ENCODE measurements at places on chromosomes 6 and 20.

DNA sequence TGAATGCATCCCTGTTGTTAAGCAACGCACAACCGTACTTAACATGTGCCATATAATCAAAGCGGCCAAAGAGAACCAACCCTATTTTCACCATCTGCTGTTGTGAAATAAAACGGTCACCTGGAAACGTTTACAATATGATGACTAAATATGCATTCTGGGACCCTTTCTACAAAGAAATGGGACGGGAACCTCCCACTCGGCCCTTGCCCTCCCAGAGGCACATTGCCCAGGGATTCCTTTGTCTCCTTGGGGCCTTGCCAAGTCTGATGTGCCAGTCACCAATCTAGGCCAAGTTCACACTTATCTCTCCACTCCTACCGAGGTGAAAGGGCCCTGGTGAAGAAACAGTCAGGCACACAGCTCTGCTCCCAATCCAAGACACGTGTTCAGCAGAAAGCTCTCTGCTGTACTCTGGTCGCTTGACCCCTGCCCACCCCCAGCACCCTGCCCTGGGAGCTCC is 427.4 kb upstream of the JARID2 start:
- DNase-seq, result no peak

GRCh38 chr6:167410462-167410861 is 85.6 kb downstream of the TTLL2 start:
- DNase-seq, result no peak

- DNase-seq, result no peak
These were observed 347.1 kb downstream of the ZFAND3 start for GRCh38 chr6:38166411-38167240.

GRCh38 chr20:36847009-36847709 is 28.8 kb upstream of the TLDC2 start:
- DNase-seq, result no peak

DNA sequence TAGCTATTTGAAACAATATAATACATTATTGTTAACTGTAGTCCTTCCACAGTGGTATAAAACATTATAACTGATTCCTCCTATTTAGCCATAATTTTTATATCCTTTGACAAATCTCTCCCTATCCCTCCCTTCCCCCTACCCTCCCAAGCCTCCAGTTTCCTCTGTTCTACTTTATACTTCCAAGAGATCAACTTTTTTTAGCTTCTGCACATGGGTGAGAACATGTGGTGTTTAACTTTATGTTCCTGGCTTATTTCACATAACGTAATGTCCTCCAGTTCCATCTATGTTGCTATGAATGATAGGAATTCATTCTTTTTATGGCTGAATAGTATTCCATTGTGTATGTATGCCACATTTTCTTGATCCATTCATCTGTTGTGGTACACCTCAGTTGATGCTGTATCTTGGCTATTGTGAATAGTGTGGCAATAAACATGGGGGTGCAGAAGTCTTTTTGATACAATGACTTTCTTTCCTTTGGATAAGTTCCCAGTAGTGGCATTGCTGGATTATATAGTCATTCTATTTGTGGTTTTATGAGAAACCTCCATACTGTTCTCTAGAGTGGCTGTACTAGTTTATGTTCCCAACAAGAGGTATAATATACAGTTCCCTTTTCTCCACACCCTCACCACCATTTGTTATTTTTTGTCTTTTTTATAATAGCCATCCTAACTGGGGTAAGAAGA is 205.0 kb downstream of the KCNQ5 start:
- no peak for DNase-seq

GRCh38 chr6:29553268-29554057 is 6.1 kb downstream of the UBD start:
- no peak for DNase-seq

DNA sequence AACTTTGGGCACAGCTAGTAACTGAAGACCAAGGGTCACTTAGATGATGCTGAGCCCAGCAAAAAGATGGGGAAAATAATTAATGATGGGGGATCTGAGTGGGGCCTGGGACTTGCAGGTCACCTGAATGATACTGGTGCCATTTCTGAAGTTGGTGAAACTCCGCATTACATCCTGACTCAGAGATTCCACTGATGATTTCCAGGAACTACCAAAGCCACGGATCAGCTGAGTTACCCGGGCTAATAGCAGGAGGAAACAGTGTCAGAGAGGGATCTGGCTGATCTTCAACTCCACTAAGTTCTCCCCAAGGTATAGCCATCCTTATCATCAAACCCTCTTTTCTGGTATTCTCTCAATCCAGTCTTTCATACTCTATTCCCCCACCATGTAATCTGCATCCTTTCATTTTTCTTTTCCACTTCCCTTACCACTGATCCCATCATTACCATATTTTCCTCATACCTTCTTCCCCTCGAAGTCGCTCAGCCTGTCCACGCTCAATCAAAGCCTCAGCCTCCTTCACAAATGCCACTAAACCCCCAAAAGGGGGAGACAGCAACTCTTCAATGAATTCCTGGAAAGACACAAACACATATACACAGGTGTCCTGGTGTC is 20.2 kb downstream of the VPS52 start:
- DNase-seq, result no peak

DNA sequence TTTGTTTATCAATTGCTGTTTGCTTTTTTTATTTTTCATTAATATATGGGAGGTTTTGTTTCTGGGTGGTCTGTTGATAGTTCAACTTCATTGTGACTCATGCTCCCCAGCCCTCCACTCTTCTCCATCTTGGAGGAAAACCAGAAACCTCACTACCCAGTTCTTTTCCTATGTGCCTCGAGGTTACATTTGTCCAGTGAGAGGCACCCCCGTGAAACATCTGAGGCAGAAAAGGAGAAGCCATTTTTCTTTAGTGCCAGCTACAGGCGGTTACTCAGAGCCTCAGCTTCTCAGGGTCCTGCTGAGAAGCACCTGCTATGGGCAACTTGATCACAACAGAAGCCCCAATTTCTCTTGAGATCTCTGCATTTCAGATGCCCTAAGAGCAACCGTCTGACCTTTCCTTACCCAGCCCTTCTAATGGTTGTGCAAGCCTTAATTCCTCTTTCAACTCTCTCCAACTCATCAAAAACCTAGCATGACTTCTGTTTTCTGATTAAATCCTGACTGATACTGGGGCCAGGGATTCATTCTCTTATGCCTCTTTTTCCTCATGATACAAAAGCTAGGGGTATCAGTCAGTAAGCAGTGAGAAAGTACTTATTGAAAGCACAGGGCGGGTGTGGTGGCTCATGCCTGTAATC is 144.6 kb downstream of the ELOVL4 start:
- no peak for DNase-seq

DNA sequence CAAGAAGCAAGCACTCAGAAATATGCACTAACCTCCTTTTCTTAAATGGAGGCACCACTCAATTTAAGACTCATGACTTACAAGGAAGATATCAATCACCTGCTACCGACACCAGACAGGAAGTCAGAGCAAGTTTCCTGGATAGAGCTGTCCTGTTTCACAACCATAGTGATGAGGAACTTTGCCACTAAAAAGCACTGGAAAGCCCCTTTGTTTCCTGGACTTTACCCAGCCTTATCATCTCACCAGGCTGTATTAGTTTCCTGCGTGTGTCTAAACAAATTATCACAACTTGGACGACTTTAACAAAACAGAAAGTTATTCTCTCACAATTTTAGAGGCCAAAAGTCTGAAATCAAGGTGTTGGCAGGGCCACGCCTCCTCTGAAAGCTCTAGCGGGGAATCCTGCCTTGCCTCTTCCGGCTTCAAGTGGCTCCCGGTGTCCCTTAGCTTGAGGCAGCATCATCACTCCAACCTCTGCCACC is 253.8 kb upstream of the STXBP5 start:
- DNase-seq, result no peak

GRCh38 chr20:23032056-23032749 is 2.9 kb upstream of the SSTR4 start:
- no peak for DNase-seq

All from GM04503 (cell line).